ENCODE measurements at places on chromosomes 6 and 20.

DNA sequence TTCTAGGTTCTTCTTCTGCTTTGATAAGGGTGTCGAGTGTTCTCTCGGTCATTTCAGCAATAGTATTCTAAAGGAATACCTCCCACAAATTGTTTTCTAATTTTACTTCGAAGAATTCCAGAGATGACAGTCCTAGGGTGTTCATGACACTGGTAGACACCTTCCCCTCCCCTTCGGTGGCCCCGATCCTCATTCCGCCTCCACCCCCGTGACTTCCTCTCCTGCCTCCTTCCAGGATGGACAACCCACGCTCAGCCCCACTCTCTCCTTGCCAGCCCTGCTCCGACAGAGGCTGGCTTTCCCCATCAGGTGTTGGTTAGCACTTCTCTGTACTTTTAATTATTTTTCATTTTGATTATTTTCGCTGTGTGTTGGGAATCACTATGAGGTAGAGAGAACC is 254.8 kb upstream of the QKI start:
- DNase-seq, result no peak

- DNase-seq, result no peak
Measured at GRCh38 chr6:160917572-160917971, 74.0 kb upstream of the MAP3K4 start.

DNA sequence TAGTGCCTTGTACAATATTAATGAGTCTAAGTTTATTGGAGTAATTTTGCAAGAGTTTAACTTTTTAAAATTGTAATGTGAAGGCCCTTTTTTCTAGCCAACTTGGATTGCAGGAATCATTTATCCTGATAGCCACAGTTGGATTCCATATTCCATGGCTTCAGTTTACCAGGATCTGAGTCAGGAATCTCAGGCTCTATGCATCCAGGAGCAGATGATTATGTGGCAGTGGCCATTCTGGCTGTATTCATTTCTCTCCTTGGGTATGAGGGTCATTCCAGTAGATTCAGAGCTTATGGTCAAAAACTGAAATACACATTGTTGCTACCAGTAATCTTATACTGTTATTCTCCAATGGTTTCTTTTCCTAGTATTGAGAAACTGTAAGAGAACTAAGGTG is 2.9 kb downstream of the AIG1 start:
- no peak for DNase-seq

- no peak for DNase-seq
Measured at GRCh38 chr6:116078522-116078921, 17.8 kb upstream of the FRK start.

DNA sequence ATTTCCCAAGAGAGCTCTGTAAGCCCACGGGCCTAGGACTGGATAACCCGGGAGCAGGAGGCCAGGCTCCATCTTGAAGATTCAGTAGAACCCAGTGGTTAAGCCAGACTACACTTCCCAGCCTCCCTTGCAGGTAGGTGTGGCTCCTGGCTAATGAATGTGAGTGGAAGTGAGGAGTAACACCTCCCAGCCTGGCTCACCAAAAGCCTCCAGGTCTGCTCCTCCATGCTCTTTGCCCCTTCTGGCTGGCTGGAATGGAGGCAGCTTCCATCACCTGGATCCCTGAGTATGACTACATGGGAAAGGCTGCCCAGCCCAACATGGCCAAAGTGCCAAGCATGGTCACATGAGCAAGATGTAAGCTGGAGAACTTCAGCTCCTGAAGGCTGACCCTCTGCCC is 9.7 kb downstream of the LRRN4 start:
- DNase-seq, result no peak

GRCh38 chr6:118959903-118960302 is 24.9 kb upstream of the MCM9 start:
- DNase-seq, result no peak

DNA sequence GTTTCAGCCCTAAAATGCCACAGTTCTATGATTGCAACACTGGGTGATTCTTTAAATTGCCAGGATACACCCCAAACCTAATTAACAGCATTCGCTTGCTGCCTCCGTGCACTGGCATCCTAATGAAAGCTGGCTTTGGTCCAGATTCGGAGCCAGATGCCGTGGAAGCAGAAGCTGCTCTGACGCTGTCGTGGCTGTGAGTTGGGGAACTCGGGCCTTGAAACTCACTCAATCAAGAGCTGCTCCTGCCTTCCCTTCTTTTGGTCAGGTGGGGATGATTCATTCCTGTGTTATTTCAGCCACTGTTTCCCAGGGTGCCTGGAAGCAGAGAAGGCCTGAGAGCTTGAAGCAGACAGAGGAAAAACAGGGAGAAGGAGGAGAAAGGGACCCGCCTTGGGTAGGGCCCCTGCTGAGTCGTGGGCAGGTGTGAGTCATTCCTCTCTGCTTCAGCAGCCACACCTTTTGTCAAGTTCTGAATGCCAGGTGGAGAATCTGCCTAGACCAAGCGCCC is 36.2 kb upstream of the DSP start:
- peak; percentile 38 for DNase-seq

- no peak for DNase-seq
Measured at GRCh38 chr20:60986506-60987156, 265.4 kb upstream of the CDH4 start.

DNA sequence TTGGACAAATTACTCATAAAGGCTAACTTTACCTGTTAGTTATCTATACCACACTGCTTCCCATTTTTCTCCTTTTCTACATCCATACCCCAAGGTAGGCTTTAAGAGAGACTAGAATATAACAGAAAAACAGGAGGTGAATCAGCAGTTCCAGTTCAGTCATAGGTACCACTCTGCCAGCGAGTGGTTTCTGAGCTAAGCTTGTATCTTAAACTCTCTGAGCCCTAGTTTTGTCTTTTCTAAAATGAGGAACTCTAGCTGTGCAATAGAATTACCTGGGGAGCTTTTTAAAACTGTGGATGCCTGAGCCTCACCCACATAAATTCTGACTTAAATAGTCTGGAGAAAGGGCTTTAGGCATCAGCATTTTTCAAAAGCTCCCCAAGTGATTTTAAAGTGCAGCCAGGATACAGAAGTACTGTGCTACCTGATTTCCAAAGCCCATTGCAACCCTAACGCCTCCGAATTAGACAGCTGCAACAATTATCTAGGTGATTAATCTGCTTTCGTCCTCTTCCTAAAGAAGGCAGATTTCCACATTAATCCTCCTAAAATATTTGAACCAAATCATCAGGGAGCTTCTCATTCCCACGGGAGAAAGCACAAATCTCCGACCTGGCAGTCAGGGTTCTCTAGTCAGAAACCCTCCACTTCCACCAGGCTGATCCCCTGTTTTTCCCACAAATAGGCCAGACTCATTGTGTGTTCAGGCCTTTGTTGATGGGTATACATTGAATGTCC is 37.4 kb upstream of the RPL7L1 start:
- DNase-seq, result no peak

- no peak for DNase-seq
Measured at GRCh38 chr20:31572042-31572700, 32.9 kb upstream of the ID1 start.

GRCh38 chr6:42729731-42730130 is 7.3 kb upstream of the PRPH2 start:
- no peak for DNase-seq

DNA sequence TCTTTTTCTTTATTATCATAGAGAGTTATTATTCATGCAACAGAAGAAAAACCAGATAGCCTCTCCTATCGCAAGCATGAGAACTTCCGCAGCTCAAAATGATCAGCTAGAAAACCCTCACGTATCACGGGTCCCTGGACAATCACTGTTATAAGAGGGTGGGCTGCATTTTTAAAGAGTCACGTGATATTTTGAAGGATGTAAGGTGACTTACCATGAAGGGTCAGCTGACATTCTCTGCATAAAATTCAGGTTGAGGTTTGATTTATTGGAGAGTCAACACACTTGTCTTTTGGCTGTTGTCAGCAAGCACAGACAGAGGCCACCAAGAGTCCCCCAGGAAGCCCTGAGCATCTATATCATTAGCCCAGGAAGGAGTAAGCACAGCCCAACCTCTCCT is 39.5 kb downstream of the ID4 start:
- DNase-seq, result no peak

DNA sequence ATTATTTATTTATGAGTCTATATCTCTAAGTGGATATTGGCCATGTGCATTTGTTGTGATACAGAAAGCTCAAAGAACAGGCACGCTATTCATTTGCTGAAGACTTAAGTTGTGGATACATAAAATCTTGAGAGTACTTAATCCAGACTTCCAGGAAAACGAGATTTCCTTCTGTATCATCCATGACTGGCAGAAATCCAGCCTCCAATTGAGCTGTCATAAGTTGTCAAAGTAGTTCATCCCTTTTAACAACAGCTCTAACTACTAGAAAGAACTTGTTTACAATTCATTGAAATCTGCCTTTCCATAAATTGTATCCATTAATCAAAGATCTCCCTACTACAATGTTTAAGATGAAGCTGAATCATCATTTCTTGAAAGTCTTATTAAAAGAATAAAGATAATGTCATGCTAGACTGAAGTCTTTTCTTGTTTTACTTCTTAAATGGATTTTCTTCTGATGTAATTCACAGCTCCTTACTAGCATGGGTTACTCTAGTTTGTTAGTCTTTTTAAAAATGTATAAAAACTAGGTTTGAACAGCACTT is 447.3 kb upstream of the CITED2 start:
- no peak for DNase-seq

GRCh38 chr20:58524814-58525213 is 9.6 kb upstream of the APCDD1L start:
- no peak for DNase-seq

DNA sequence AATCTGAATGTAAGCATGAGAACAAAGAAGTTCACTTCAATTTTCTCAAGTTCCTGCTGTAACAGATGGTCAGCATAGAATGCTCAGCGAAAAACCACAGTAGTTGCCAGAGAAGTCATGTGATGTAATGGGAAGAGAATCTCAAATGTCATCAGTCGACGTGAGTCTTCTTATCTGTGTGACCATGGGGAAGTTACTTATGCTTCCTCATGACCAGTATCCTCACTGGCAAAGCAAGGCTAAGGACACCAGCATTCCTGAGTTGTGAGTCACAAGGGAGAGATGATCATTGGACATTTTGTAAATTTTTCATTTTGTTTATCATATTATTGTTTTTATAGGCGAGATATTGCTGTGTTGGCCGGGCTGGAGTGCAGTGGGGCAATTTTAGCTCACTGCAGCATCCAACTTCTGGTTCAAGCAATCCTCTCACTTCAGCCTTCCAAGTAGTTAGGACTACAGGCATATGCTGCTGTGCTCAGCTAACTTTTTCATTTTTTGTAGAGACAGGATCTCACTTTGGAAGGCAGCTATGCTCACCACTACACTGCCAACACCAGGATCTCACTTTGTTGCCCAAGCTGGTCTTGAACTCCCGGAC is 21.9 kb downstream of the SGK1 start:
- DNase-seq, result peak; percentile 84

DNA sequence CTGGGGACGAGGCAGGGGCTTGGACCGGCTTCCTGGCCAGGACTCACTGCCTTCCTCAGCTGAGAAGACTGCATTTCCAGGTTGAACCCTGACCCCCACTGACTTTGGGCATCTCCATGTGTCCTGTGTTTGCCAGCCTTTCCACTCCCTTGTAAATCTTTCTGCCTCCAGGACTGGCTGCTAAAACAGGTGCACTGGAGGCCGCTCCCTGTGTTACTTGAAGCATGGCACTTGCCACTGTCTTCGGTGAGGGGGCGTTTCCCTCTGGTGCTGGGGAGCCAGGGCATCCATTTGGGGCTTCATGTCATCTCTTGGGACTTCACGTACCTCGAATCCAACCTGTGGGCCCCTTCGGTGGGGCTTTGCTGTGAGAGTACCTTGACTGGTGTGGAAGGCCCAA is 6.7 kb upstream of the RBM38 start:
- DNase-seq, result no peak

DNA sequence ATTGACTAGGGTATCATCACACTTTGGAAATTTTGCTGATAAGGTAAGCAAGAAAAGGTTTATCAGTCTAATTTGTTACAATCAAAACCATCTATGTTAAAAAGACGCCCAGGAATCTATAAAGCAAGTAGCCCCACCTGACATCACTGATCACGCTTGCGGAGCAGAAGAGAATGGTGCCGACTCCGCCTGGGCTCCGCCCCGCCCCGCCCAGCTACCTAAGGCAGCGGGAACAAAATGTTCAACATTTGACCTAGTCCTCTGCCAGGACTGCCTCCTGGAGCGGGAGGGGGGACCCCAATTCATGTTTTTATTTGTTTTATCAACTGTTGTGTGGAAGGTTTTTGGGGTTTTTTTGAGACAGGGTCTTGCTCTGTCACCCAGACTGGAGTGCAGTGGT is 520.5 kb downstream of the PREX1 start:
- no peak for DNase-seq

DNA sequence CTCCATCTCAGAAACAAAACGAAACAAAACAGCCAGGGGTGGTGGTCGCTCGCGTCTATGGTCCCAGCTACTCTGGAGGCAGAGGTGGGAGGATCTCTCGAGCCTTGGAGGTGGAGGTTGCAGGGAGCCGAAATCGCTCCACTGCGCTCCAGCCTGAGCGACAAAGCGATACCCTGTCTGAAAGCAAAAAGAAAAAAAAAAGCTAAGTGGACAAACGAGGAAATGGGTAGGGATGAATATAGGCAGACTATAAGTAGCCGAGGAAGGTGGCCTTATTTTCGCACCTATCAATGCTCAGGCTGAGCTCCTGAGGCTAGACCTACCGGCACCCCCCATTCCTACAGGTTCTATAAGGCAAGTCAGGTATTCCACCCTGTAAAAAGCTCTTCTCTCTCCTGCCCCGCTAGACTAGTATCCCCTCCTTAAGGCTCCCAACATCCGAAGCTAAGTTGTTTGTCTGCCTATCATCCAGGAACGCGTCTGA is 650 bp upstream of the CASP8AP2 start:
- DNase-seq, result no peak

- peak; percentile 47 for DNase-seq
Measured at GRCh38 chr6:42693725-42694323, 28.6 kb downstream of the PRPH2 start.

GRCh38 chr20:42530855-42531448 is 658.8 kb downstream of the PTPRT start:
- DNase-seq, result peak; percentile 24

GRCh38 chr6:125818772-125819260 is 28.1 kb downstream of the NCOA7 start:
- no peak for DNase-seq

GRCh38 chr6:27810768-27811450 is 101.3 kb downstream of the OR2B2 start:
- peak; percentile 71 for DNase-seq

DNA sequence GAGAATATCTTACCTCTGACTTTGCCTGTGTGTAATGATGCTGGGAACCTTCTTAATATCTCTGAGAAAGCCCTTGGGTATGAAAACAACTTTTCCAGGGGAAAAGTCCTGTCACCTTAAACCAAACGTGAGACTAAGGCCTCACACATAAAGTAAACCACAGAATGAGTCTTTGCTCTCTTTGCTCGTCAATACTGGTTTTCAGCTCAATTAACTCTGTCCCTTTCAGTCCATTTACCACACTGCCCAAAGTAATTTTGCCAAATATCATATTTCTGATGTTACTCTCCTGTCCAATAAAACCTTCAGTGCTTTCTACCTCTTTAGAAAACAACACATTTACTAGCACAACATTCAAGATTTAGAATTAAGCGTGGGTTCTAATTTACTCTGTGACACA is 100.5 kb upstream of the HMGCLL1 start:
- no peak for DNase-seq

- no peak for DNase-seq
Measured at GRCh38 chr6:45643126-45643525, 265.4 kb upstream of the SUPT3H start.

GRCh38 chr6:62707156-62707555 is 421.1 kb upstream of the KHDRBS2 start:
- peak; percentile 52 for DNase-seq
